ENCODE measurements at places on chromosomes 4 and X.

DNA sequence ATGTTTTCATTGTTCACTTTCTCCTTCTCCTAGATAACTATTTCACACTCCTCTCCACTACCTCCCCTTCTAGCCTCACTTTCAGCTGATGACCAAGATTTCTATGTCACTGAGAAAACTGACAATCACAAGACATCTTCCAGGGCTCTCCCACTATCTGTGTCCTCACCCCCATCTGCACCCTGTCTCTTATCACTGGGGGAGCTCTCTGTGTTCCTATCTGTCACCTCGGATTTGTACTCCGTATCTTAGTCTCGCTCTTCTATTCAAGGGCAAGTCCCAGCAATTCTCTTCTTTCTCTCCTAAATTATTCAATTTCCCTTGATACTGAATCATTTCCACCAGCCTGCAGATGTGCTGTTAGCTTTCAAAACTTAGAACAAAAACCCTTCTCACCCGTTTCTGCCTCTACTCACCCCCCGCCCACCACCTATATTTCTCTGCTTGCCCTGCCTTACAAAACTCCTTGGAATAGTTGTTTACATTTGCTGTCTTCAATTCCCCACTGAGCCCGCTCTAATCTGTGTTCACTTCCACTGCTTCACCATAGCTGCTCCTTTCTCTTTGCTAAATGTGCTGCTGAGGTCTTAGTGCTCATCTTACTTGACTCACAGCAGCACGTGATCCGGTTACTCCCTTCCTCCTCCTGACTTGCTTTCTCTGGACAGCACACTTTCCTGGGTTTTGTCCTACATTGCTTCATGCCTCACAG lies 293.2 kb downstream of the UNC5C start:
- DNase-seq: no peak

DNA sequence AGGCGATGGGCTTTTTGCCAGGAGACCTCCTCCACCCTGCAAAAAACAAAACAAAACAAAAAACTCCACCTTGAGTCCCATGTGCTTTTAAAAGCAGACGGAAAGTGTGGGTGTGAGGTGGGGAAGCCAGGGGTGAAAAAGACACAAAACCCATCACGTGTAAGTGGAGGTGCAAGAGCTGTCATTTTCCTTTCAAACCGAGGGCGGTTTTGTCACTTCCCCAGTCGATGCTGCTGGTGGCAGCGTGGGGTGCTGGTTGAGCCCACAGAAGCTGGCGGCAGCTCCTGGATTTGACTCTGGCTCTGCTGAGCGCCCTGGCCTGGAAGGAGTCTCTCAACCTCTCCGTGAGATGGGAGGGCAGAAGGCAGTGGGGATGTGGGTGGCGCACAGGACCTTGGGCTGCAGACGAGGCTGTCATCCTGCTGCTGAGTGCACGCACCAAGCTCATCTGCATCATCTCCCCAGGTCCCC lies 110.0 kb downstream of the PSAPL1 start:
- DNase-seq: no peak

DNA sequence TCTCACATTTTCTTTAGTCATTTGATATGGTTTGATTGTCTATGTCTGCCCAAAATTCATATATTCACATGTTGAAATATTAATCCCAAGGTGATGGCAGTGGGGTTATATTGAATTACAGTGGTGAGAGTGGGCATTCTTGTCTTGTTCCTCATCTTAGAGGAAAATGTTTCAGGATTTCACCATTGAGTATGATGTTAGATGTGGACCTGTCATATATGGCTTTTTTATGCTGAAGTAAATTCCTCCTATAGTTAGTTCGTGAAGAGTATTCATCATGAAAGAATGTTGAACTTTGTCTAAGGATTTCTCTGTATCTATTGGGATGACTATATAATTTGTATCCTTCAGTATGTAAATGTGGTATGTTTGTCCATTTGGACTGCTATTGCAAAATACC lies 512.3 kb upstream of the EPHA5 start:
- no peak for DNase-seq

DNA sequence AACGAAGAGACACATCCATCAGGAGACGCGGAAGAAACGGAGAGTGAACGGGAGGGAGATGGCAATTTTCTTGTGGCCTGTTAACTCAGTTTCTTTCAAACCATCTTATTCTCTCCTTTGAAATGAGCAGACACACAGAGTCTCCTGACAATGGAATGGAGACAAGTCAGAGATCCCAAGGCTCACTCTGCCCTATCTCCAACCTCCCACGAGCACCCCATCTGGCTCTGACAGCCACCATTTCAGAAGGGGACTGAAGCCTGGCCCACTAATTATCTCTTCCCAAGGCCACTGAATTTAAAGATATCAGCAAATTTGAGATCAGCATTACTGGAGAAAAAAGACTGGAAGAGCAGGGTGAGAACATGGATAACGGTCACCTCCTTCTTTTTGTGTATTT lies 215.6 kb downstream of the DHX15 start:
- no peak for DNase-seq

- DNase-seq: no peak
Observed at GRCh38 chr4:76943129-76943620, 6.4 kb upstream of the SEPTIN11 start.

GRCh38 chrX:133859336-133859735 lies 126.1 kb downstream of the GPC3 start:
- DNase-seq: no peak

DNA sequence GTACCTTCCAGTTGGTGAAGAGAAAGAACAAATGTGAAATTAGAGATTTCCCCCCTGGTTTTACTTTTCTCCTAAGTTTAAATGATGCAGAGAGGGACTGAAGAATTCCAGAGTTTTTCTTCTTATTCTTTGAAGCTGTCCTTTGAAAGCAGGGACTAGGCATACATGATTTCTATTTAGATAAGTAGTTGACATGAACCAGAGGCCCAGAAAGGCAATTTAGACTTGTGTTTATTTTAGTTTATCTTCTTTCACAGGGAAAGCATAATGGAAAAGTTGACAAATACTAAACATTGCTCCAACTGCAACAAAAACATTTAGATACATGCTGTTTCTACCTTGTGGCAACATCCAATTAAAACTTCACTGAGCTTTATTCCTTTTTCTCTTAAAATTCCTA lies 32.0 kb downstream of the PTPN13 start:
- no peak for DNase-seq

GRCh38 chrX:46255046-46255445 lies 290.2 kb downstream of the ZNF674 start:
- no peak for DNase-seq

GRCh38 chr4:158169931-158170690 lies 2.7 kb downstream of the GASK1B start:
- DNase-seq: no peak

DNA sequence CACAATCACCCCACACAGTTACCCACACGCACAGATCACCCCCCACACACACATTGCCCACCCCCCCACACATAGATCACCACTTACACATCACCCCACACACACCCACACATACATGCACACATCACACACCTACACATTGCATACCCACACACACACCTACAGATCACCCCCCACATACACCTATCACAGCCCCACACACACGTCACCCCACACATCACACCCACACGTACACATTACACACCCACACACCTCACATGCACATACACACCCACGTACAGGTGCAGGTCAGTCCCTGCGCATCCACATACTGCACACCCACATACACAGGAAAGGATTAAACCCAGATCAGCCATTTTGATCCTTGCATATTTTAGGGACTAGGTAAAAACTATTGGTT lies 15.3 kb upstream of the TADA2B start:
- no peak for DNase-seq

GRCh38 chr4:99811850-99812249 lies 4.8 kb upstream of the DAPP1 start:
- peak; percentile 70 for DNase-seq

DNA sequence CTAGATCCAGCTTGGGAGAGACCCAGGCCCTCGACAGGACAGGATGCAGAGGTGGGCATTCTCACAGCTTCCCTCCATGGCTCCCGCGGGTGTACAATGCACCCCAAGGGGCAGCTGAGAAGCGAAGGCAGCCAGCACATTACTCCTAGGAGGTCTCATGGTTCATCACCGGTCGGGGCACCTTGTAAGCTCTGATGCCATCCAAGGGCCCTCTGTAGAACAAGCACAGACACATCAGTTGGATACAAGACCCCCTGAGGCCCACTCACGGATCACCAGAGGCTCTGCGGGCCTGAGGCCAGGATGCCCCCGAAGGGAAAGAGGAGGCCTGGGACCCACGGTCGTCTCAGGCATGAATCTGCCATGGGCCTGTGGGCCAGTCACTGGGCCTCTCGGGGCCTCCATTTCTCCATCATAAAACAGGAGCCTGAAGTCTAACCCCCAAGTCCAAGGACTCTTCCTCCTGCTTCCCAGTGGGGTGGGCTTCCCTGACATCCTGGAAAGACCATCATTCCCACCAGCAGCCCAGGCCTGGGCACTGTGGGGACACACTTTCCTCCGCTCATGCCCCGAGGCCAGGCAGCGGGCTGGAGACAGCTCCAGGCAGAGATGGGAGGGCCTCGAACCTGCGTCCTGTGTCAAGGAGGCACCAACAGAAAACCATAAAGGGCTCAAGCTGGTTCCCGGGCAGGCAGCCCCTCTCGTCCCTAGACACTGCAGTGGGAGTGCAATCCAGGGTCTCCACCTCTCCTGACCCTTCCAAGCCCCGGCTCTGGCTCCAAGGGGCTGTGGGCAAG lies 20.1 kb downstream of the HMX1 start:
- no peak for DNase-seq

DNA sequence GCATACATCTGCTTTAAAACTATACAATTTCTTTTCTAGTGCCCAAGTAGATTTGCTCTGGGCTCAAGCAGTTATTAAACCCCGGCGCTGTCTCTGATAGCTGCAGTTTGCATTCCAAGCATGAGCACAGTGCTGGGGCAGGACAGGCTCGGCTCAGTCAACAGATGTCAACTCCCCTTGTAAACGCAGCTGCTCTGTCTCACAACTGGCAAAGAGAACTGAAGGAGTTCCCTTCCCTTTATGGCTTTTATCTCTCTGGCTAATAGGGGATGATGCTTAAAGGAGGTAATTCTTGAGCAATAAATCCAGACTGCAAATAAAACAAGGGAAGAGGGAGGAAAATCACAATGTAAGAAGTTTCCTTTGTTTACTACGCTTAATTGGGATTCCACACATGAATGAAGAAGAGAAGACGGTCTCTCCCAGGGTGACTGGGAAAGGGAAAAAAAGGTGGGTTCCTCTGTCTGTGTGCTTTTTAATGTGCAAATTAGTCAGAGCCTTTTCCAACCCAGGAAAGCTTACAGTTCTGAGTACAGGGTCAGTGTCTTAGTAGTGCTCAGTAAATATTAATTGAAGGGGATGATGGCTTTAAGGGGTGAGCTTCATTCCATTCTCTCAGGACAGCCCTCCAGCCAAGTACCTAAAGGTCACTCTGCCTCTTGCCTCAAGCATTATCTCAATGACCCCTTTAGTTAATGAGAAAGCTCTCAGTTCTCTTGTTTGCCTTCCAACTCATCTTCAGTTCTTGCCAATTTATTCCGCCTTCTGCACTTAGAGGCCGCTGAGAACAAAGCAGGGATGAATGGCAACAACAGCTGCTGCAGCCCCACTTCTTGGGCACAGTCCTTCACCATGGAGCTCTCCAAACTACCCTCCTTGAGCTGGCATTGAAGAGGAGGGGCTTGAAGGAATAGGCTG lies 155.7 kb upstream of the JADE1 start:
- DNase-seq: no peak

DNA sequence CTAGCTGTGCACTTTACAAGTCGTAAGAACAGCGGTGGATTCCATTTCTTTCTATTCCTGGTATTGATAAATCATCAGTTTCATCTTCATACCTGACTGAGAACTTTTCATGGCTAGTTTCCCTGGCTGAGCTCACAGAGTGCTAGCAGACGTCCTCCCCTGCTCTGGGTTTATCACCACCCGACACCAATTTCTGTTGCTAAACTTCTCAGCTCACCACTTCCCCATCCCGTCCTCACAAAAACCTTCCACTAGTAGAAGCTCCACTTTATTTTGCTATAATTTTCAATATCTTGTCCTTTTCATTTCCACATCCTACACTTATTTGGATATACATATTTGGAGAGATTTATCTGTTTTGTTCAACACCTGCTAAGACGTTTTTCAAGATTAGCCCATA lies 869.4 kb upstream of the FRG1 start:
- no peak for DNase-seq

DNA sequence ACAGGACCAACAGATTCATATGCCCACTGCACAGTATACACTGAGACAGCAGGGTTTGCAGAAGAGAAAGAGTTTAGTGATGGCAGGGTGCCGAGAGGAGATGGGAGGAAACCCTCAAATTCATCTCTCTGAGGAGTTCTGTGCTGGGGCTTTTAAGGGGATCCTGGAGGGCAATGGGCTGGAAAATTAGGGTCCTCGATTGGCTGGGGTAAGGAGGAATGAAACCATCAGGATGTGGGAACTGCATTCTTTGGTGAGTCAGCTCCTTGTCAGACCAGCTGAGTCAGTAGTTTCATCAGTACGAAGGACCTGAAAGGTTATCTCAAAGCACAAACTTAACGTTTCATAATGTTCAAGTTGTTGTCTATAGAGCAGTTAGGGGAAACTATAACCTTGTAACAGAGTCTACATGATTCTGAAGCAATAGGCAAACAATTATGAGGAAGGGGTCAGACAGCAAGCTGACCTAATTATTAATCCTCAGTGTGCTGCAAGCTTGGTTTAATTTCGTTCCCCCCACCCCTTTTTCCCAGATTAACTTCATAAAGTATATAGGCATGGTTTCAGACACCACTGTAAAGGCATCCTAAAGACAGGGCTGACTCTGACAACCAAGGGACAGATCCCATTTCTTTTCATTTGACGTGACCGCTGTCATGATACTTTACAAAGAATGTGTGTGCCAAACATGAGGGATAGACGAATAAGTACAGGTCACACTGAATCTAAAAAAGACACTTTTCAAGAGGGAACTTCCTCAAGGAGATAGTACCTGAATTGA lies 1.5 kb upstream of the MSMO1 start:
- no peak for DNase-seq

- DNase-seq: no peak
Observed at GRCh38 chr4:71400810-71401209, 62.0 kb downstream of the SLC4A4 start.

DNA sequence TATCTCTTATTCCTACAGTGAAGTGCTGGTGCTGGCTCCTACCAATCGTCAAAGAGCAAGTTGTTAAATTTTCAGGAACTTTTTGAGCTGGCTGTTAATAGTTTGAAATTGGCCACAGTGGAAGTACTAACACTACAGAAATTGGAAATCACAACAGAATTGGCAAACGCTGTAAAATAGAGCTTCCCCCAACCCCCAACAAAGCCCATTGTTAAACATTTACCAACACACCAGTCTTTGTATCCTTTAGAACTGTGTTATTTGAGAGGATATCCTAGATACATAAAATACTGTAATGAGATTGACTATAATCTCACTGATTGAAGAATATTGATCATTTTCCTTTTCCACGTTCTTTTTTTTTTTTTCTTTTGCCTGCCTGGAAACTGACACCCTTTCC lies 37.4 kb downstream of the FAM241A start:
- DNase-seq: no peak

GRCh38 chr4:85113706-85114105 lies 147.2 kb upstream of the WDFY3 start:
- DNase-seq: no peak

DNA sequence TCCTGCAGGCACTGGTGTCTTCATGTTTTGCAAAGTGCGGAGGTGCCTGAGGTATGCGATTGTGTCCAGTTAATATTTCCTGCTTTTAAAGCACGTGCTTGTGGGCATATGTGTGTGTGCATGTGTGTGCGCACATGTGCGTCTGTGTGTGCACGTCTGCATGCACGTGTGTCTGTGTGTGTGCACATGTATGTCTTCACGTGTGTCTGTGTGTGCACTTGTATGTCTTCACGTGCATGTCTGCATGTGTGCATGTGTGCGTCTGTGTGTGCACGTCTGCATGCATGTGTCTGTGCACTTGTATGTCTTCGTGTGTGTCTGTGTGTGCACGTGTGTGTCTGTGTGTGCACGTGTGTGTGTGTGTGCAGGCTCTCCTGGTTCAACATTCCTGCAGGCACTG lies 49.5 kb downstream of the SHOX start:
- DNase-seq: no peak

Measured in stimulated activated CD4-positive, alpha-beta T cell treated with anti-CD3 and anti-CD28 coated beads, Interleukin-2, amount 100 ng/mL, for 48 hours (primary cell).